ENCODE measurements at places on chromosomes 7 and 10.

DNA sequence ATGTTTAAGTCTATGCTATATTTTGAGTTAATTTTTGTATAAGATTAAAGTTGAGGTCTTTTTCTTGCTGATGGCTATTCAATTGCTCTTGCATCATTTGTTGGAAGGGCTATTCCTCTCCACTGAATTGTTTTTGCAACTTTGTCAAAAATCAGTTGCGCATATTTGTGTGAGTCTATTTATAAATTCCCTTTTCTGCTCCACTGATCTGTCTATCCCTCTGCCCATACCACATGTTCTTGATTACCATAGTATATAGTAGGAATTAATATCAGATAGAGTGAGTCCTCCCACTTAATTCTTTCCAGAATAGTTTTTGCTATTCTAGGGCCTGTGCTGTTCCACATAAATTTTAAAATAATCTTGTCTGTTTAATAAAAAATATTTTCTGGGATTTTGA is 152.4 kb upstream of the ADCY1 start:
- DNase-seq = no peak

GRCh38 chr10:73837072-73837471 is 25.7 kb upstream of the NDST2 start:
- no peak for DNase-seq

- DNase-seq = no peak
These were observed 119.5 kb downstream of the GPR158 start for GRCh38 chr10:25294032-25294926.

DNA sequence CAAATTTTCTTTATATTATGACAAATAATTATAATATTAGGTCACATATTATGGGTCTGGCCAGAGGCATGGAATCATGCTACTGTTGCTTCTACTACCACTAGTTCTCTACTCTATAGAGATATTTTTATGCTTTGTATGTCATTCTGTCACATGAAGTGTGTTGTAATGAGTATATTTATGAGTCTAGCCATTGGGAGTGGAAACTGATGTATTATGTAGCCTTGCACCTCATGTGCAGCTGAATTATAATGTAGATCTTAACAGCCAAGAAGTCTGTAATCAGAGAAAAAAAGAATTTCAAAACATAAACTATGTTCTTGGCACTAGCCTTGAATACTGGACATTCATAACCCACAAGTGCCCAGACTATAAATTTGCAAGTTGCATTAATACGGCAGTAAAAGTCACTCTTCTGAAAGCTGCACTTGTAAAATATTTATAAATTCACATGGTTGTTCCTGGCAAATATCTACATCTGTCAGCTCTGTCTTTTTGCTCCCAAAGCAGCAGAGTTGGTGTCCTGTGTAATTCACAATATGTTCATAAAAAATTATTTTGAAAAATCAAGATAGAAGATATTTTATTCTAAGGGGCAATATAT is 48.6 kb upstream of the SKAP2 start:
- no peak for DNase-seq

- no peak for DNase-seq
These were observed 154.4 kb downstream of the PTEN start for GRCh38 chr10:88017781-88018180.

DNA sequence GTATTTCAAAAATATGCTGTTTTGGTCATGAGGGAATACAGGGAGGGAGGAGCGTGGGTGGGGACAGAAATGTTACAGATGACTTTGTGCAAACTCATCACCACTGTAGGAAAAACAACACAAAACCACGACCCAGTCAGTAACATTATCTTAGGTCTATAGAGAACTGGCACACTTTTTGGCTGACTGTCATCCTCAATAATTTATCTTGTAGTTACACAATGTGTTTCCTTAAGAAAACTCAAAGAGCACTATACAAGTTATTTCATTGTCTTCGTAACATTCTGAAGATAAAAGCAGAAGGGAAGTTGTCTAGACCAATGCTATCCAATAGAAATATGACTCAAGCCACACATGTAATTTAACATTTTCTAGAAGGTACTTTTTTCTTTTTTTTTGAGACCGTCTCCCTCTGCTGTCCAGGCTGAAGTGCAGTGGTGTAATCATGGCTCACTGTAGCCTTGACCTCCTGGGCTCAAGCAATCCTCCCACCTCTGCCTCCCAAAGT is 16.9 kb upstream of the CDK14 start:
- no peak for DNase-seq
